Stimulated activated CD4-positive, alpha-beta T cell treated with anti-CD3 and anti-CD28 coated beads, Interleukin-12 subunit alpha, Interleukin-12 subunit beta, amount 100 ng/mL, for 24 hours (primary cell): ENCODE measurements at places on chromosomes 7 and 10.

GRCh38 chr10:132551808-132552130 lies 14.2 kb downstream of the INPP5A start:
- DNase-seq: no peak

- DNase-seq: no peak
These were observed 3.7 kb upstream of the MCU start for GRCh38 chr10:72688208-72688651.

- DNase-seq: no peak
These were observed 20.5 kb upstream of the TRUB1 start for GRCh38 chr10:114917459-114917858.

- DNase-seq: no peak
These were observed 425.3 kb downstream of the INHBA start for GRCh38 chr7:41277561-41277960.

- DNase-seq: no peak
These were observed 625.1 kb upstream of the ANKRD30A start for GRCh38 chr10:36500266-36500665.

DNA sequence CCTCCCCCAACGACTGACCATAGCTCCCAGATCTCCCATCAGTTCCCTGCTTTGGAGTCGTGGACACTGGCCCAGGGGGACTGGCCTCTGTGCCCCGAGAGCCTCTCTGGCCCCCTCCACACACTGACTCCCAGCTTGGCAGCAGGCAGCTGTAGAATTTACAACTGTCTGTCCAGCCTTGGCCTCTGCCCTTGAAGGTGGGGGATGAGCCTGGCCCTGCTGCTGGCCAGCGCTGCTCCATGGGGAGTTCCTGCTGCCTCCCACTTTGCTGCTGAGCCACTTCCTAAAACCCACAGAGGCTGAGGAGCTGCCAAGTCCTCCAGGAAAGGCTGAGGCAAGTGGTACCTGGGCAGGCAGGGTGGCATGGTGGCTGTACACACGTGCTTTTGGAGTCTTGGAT lies 147.1 kb downstream of the WDR11 start:
- DNase-seq: no peak

- no peak for DNase-seq
These were observed 18.0 kb upstream of the VCL start for GRCh38 chr10:73979809-73980433.
